ENCODE measurements at places on chromosomes 13 and 19.

DNA sequence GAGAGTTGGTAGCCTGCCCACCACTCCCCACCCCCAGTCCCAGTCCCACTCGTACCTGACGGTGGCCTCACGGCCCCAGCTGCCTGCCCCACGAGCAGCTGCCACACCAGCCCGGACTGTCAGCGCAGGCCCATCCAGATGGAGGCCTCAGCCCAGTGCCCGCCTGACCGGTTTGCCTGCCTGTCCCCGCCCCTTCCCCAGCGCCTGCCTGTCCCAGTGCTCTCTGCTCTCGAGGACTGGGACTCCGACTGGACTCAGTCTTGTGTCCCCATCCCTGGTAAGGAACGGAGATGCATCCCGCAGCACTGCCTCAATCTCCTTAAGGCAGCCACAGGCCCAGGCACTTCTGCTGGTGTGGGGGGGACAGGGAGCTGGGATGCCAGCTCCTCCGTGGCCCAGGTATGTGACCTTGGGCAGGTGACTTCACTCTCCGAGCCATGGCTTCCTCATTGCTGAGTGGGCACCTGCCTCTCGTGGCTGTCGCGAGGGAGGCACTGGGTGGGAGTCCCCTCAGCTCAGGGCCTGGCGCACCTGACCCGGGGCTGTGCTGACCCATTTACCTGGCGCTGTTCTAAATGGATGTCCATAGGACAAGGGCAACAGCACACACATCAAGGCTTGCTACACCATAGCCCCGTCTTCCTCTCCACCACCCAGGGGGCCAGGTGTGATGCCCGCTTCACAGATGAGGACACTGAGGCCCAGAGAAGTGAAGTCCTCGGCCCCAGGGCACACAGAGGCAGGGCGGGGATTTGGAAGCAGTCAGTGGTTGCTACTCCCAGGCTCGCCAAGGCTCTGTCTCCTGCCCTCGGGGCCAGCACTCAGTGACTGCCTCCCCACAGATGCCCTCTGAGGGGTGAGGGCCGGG, at the start of gene NKPD1:
Gene NKPD1 (minus strand): TSS at position 113 of the 868 bp plus-strand sequence. CDS start 832 bp downstream, outside the sequence.
- no peak for DNase-seq

- no peak for DNase-seq
Observed at GRCh38 chr19:18718015-18718526, 34.6 kb downstream of the CRTC1 start.

- DNase-seq, result no peak
Observed at GRCh38 chr13:51818781-51819511, 15.0 kb upstream of the DHRS12 start.

DNA sequence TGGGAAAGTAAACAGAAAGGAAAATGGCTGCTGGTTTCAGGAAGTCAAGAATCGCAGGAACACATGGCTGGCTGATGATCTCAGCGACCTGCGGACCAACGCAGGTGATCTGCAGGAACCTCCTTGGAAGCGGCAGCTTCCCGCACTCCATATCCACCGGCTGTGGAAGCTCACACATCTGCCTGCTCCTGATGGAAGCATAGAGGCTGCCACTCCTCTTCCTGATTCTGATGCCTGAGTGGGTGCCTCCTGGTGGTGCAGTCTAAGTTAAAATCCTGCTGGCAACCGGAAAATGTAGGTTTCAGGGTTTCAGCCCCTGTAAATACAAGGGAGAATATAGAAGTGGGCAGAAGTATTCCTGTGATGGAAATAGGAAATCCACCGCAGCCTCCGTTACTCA, 75.5 kb downstream of the TNFSF13B start:
- no peak for DNase-seq

GRCh38 chr13:35354882-35355281, 121.6 kb downstream of the MAB21L1 start:
- DNase-seq, result no peak

DNA sequence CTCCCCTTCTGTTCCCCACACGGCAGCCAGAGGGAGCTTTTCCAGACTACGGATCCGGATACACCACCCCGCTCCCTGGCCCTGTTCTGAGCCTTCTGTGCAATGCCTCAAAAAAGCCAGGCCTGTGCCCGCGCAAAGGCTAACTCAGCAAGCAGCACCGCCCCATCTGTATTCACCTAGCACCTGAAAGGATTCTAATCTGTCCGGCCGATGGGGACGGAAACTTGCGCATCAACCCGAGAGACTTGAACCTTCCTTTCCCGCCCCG, 589 bp downstream of the ZBTB45 start:
- peak; percentile 76 for DNase-seq

DNA sequence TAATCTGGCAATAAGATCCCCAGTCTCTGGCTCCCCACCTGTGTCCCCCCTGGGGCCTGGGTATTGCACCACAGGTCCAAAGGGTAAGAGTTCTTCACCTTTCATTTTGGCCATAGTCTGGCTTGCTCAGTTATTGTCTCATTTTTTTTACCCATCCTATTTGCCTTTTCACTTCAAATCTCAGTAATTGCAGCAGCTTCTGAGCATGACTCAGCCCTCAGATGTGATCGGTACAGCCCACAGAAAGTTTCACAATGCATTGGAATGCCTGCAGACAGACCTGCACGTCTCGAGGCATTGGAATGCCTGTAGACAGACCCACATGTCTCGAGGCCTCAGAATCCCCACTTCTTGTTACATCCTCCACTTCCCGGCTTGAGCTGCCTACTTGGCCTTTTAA, 173.6 kb downstream of the NUFIP1 start:
- peak; percentile 71 for DNase-seq

GRCh38 chr19:44792281-44792680, 14.6 kb downstream of the CBLC start:
- DNase-seq, result no peak

GRCh38 chr13:69028936-69029335, 1078.7 kb upstream of the ATXN8OS start:
- no peak for DNase-seq

GRCh38 chr19:2050349-2050990, 574 bp downstream of the MKNK2 start:
- no peak for DNase-seq

- DNase-seq, result no peak
Observed at GRCh38 chr13:67792151-67792676, 562.1 kb upstream of the PCDH9 start.

DNA sequence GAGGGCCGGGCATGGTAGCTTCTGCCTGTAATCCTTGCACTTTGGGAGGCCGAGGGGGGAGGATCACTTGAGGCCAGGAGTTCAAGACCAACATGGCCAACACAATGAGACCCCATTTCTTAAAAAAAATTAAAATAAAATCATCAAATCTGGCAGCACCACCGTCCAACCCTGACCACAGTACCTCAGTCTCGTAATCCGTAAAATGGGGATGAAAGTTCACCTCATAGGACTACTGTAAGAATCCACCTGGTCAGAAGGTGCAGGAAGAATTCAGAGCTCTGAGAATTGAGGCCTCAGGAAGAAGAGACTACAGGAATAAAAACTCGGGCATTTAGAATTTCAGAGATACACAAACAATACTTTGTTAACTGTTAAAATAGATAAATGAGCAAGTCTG, 3.1 kb downstream of the PPP1R13L start:
- DNase-seq, result no peak

All from head of caudate nucleus (tissue), 42 donors.